GM04503 (cell line): ENCODE measurements at places on chromosomes 11 and 22.
A peak's percentile ranks its signal among the peaks of the same experiment; 100 is the strongest.

DNA sequence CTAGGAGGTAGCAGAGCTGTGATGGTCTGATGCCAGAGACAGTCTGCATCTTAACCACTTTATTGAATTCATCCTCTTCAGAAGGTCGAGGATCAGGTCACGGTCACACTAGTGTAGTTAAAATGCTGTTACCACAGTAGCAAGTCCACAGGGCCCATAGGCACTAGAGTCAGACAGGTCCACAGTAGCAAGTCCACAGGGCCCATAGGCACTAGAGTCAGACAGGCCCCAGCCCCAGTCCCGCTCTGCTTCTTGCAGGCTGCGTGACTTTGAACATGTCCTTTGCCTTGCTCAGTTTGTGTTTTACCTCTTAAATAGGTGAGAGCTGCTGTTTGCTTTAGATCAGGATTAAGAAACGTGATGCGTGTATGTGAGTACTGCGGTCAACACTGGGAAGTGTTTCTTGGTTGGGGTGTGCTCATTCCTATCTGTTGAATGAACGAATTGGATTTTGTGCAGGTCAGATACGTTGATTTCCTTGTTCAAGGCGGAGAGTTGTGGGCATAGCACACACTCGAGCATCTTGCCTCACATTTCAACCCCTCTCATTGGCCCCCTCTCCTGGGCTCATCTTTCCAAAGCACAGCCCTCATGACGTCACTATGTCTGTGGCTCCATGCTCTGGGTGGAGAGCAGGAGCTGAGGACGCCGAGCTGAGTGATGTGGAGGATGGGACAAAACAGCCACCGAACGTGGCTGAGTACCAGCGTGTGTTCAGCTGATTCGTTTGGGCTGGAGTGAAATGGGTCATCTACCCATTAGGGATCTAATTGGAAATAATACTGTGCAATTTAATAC is 191.7 kb downstream of the TBC1D22A start:
- DNase-seq, result no peak

DNA sequence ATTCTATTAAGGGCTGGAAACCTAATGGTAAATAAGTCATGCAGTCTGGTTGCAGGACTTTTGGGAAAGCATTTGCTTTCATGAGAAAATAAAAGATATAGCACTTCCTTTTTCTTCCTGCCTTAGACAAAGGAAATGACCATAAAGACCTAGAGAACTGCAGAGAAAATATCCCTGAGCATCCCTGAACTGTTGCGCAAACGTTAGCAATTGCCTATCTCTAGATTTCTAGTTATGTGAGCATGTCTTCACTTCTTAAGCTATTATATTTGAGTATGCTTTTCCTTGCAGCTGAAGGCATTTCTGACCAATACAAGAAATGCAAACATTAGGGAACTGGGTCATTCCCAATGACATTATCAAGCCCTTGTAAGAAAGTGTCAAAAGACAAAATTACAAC is 110.6 kb downstream of the KIF18A start:
- DNase-seq, result no peak

DNA sequence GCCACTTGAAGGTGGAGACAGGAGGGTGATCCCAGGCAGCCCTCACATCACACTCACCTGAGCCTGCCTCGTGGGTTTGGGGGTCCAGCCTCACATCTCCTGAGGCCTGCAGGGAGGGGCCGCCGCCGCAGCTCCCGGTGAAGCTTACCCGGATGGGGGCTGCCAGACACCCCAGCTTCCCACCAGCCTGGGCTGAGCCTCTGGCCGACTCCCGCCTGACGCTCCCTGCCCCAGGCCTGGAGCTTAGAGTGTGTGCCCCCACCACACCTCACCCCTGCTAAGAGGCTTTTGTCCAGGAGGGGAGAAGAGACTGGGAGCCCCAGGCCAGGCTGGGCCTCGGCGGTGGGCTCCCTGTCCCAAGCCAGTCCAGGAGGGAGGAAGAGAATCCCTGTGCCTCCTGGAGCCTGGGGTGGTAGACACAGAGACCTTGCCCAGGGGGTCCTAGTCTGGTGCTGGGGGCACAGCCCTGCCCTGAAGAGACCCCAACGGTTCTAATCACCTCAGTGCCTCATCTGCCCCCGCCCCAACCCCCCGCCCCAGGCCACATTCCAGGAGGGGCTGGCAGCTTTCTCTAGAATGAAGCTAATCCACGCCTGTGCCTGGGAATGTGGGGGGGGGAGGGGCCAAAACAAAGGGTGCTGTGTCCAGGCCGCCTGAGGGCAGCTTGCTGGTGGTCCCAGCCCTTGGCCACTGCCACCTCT is at the start of gene SLC16A8:
Gene SLC16A8, minus strand, starts transcription at position 254 of the 701 bp plus-strand sequence. CDS start 1,311 bp downstream, outside the sequence.
- no peak for DNase-seq

- no peak for DNase-seq
Observed at GRCh38 chr11:94401773-94402265, 600 bp upstream of the GPR83 start.

DNA sequence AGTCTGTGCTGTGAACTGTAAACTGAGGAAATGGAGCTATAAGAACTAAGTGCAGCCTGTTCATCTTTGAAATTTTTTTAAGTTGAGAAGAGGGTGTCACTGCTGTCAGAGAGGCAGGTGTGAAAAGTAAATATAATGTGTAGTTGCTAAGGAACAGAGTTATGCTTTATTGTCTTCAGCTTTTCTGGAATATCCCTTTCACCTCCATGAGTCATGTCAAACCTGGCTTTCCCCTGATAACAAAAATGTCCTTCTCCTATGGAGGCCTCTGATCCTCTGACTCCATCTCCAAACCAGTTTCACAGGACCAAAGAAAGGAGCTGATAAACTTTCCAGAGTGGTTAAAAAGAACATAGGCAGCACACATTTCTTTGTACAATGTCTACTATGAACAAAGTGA is 12.8 kb upstream of the MUC15 start:
- no peak for DNase-seq

- no peak for DNase-seq
Observed at GRCh38 chr11:12128301-12128751, 17.9 kb downstream of the MICAL2 start.

DNA sequence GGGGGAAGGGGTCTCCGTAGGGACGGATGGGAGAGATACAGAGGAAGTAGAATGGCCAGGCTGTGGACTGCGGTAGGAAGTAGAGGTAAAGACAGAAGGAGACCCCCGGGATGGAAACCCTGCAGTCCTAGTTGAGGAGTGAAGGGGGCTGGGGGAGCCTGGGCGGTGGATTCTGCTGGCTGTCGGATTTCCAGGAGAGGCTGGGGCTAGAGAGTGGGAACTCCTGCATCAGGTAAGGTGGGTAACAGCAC is 727 bp upstream of the SCARF2 start:
- DNase-seq, result no peak

DNA sequence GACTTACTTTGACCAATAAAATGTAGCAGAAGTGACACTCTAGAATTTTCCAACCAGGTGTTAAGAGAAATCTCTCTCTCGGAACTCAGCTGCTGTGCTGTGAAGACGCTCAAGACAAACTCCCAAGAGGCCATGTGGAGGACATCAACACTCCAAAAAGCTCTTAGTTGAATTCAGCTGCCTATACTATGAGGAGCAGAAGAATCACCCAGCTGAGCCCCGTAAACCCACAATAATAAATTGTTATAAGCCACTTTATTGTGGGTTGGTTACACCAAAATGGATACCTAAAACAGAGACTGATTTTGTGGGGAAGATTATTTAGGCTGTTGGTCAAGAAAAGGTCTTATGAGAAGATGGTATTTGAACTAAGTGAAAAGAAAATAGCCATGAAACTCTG is 44.1 kb upstream of the FSHB start:
- DNase-seq, result no peak

- DNase-seq, result no peak
Observed at GRCh38 chr11:118200901-118201680, 23.7 kb downstream of the JAML start.

DNA sequence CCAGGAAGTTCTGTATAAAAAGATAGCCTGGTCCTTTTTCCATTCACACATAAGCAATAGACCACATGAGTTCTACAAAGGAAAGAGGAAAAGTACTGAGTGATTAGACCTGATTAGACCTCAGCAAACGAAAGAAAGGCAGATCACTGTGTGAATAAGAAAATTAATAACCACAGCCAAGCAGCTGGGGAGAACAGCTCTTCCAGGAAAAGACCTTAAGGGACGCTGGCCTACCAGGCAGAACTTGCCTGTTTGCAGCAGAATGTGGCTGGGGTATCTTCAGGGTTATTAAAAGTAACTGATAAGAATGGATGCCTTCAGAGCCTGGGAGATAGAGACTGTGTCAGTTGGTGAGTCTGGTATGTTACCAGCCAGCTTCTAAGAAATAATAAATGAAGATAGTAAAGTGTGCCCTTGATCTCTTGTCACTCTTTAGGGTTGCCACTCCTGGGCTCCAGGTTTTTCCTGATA is 172.9 kb downstream of the DBX1 start:
- DNase-seq, result no peak

GRCh38 chr11:14544611-14545010 is 24.4 kb upstream of the PSMA1 start:
- DNase-seq, result peak; percentile 8

GRCh38 chr11:44852159-44852747 is 98.4 kb downstream of the TP53I11 start:
- DNase-seq, result no peak

- DNase-seq, result no peak
Observed at GRCh38 chr11:88644724-88645123, 307.2 kb upstream of the CTSC start.

DNA sequence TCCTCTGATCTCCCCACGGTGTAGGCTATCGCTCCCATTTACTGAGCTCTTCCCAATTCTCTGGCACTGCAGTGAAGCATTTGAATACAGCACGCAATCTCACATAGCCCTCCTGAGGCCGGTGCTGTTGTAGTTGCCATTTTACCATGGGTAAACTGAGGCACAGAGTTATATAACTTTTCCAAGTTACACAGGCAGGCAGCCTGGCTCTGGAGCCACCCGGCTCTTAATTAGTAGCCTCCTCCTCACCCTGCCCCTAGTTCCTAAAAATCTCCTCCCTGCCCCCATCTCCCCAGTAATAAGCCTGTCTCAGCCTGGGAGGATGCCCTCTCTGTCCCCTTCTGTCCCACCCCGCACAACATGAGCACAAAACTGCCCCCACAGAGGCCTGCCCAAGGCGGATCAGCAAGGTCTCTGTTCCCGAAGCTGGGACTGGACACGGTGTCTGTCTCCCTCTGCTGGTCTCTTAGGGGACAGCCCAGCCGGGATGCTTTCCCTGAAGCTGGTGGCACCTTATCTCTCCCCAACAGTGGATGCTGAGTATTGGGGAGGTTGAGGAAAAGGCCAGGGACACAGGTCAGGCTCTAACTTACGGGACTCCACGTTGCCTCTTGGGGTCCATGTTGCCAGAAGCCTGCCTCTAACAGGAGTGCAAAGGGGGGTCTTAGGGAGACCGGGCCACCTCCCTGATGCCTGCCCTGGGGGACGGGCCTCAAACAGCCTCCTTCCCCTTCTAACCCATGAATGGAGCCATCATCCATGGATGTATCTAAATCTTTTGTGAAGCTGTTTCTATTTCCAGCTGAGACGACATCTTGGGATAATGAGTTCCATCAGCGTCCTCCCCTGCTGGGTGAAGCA is 9.1 kb upstream of the CLCF1 start:
- no peak for DNase-seq

DNA sequence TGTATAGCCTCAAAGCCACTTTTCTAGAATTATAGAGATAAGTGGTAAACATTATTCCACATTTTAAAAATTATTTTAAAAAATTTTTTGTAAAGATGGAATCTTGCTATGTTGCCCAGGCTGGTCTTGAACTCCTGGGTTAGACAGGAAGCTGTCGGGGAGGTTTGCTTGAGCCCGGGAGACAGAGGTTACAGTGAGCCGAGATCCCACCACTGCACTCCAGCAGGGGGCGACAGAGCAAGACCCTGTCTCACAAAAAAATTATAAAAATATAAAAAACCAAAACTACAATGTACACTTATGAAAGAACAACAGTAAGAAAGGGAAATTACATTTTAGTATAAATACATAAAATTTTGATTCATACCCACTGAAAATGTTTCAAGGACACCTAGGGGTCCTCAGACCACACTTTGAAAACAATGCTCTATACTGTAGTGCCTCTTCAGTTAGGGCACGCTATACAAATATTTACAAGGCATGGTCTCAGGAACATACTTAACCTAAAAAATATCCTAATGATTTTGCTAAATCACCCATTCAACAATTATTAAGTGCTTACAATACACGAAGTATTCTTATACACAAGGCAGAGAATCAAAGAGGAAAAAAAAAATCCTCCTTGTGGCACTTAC is 111.2 kb downstream of the MRTFA start:
- DNase-seq, result no peak

DNA sequence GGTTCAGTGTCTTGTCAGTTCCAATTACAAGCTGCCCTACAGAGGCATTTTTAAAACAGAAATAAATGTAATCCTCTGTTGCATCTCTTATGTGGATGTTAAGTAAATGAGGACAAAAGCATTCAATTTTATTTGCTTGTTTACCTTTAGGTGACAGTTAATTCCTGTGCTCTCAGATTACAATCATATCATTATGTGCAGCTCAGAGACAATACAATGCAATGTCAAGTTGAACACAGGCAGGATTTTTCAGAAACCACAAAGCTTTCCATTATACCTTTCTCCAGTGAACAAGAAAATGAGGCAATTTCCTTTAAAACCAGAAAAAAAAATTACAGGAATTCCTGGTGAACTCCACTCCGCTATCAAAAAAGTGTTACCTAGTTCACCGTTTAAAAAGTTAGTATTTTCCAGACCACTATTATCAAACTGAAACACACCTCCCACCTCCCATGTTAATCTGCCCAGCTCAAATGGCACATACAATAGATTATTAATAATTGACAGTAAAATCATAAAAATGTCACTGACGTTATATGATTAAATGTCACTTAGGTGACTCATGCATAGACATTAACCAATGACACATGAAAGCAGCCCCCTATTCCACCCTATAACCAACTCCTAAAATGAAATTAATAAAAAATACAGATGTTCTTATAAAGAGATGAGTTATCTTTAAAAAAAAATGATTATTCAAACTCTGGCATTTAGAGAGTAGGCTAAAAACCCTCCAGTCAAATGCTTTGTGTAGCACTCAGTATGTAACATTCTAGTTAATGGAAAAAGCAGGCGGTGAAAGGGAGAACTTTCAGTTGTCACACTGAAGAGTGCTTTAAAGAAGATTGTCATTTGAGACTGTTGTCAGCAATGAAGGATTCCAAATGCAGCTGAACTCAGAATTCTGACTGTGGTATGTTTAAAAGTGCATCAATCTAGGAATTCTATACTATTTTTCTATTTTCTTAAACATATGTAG is 98.6 kb downstream of the MUC15 start:
- no peak for DNase-seq

DNA sequence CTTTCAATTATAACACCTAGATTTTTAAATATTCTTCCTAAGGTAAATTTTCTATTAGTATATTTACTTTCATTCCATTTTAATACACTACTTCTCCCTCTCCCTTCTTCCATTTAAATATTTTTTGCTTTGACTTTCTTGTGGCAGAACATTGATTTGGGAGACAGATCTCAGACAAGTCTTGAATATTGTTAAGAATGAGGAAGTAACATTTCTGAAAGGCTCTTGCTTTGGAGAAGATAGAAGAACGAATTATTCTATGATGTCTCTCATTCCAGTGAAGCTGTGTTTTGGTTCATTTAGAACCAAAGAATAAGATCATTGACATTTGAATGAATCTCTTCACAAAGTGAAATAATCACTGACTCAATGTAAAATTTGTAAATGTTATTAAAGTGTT is 2.4 kb downstream of the IPO7 start:
- DNase-seq, result no peak
